ENCODE measurements at places on chromosomes 7 and 10. TPM values are rescaled to one million over a fixed set of nuclear protein-coding genes. Genes with fewer than 3 reads are reported as not detected.

GRCh38 chr7:40675741-40676140 is 540.9 kb downstream of the SUGCT start:
- no peak overlapping the region for H3K4me3 ChIP-seq
- no peak for DNase-seq
- H3K36me3 ChIP-seq: no peaks in the 10 kb centered on the region
- no peak overlapping the region for H3K27ac ChIP-seq

The GPR15LG gene
- 98.0 TPM for total RNA-seq

DNA sequence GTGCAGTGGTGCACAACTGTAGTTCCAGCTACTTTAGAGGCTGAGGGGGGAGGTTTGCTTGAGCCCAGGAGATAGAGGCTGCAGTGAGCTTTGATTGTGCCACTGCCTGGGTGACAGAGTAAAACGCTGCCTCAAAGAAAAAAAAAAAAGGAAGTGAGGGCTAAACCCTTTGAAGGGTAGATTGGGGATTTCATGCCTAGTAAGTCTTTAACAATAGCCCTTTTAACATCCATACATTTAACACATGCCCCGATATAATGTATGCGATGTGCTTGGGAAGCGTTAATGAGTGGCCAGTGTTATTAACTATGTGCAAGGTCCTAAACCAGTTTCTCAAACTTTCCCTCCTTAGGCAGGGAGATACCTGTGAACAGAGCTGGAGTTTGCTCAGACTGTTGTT is 229.2 kb upstream of the HPS1 start:
- H3K4me3 ChIP-seq: no peak overlapping the region
- no peaks in the 10 kb centered on the region for H3K36me3 ChIP-seq
- no peak overlapping the region for H3K27ac ChIP-seq
- H3K27me3 ChIP-seq: no peaks in the 10 kb centered on the region
- no peaks in the 10 kb centered on the region for H3K4me1 ChIP-seq
- no peak for DNase-seq

- no peaks in the 10 kb centered on the region for H3K27me3 ChIP-seq
- H3K4me3 ChIP-seq: no peak overlapping the region
- H3K36me3 ChIP-seq: no peaks in the 10 kb centered on the region
- H3K4me1 ChIP-seq: no peaks in the 10 kb centered on the region
- no peak overlapping the region for H3K27ac ChIP-seq
- DNase-seq: no peak
Measured at GRCh38 chr7:139452958-139453672, 30.4 kb downstream of the KLRG2 start.

The TUBB8 gene
- total RNA-seq: not detected

- H3K4me1 ChIP-seq: no peaks in the 10 kb centered on the region
- no peak overlapping the region for H3K4me3 ChIP-seq
- H3K27me3 ChIP-seq: no peaks in the 10 kb centered on the region
- H3K27ac ChIP-seq: no peak overlapping the region
- no peak for DNase-seq
Measured at GRCh38 chr10:62960416-62960815, 144.2 kb upstream of the EGR2 start.

- H3K27me3 ChIP-seq: no peaks in the 10 kb centered on the region
- no peaks in the 10 kb centered on the region for H3K4me1 ChIP-seq
- no peaks in the 10 kb centered on the region for H3K36me3 ChIP-seq
- no peak overlapping the region for H3K27ac ChIP-seq
- no peak overlapping the region for H3K4me3 ChIP-seq
Measured at GRCh38 chr10:57482259-57482658, 785.4 kb downstream of the IPMK start.

DNA sequence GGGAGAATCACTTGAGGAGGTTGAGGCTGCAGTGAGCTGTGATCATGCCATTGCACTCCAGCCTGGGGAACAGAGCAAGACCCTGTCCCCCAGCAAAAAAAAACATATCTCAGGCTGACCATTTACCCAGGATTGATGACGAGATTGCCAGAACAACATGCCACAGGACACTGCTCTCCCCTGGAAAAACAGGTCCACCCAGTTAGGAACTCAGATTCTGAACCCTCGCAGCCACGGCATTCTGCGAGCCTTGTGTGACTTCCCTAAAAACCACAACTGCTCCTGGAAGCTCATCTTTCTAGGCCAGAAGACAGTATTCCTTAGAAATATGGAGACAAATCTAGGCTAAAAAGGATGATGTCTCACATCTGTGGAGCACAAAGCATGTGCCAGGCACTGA is 42.1 kb upstream of the SH2B2 start:
- no peak overlapping the region for H3K4me3 ChIP-seq
- no peaks in the 10 kb centered on the region for H3K27me3 ChIP-seq
- no peak overlapping the region for H3K27ac ChIP-seq
- H3K4me1 ChIP-seq: no peaks in the 10 kb centered on the region
- no peaks in the 10 kb centered on the region for H3K36me3 ChIP-seq
- no peak for DNase-seq

The PKD2L1 gene
- total RNA-seq: not detected

The CPVL gene
- 9.6 TPM for total RNA-seq
